ENCODE measurements at places on chromosomes 16 and 17.

GRCh38 chr17:80673152-80673920 is 128.7 kb downstream of the RPTOR start:
- no peak for DNase-seq

DNA sequence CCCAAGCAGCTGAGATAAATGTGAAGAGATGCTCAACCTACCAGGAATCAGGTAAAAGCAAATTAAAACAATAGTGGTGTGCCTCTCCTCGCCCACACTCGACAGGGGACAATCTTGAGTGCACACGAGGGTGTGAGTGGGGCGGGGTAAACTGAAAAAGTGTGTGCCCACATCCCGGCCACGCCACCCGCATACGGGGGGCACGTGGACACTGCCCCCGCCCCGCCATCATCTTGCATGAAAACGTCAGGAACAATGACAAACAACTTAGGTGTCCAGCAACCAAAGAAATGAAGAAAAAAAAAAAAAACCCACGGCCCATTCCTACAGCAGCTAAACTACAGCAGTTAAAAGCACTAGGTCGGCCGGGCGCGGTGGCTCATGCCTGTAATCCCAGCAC is 14.1 kb downstream of the PEMT start:
- no peak for DNase-seq

GRCh38 chr17:10139577-10139976 is 58.8 kb downstream of the GAS7 start:
- no peak for DNase-seq

DNA sequence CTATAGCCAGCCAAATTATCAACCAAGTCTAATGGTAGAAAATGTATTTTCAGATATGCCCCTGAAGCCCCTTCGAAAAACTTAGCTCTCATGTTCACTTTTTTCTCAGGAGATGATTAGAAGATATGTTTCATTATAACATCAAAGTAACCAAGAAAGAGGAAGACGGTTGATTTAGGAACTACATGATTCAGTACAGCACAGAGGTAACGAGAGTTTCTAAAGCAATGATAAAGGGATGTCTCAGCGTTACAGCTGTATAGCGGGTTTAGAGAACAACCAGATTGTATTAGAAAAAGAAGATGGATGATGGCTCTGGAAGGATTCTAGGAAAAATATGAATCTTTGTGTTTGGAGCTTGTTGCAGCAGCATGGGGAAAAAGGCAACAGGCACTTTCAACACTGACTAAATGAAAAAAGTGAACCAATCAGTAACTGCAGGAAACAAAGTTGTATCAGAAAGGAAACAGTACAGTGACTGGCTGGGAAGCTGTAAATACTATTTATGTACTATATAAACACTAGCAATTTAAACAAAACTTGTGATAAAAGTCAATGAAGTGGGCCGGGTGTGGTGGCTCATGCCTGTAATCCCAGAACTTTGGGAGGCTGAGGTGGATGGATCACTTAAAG is 21.5 kb downstream of the MBTD1 start:
- DNase-seq: no peak

DNA sequence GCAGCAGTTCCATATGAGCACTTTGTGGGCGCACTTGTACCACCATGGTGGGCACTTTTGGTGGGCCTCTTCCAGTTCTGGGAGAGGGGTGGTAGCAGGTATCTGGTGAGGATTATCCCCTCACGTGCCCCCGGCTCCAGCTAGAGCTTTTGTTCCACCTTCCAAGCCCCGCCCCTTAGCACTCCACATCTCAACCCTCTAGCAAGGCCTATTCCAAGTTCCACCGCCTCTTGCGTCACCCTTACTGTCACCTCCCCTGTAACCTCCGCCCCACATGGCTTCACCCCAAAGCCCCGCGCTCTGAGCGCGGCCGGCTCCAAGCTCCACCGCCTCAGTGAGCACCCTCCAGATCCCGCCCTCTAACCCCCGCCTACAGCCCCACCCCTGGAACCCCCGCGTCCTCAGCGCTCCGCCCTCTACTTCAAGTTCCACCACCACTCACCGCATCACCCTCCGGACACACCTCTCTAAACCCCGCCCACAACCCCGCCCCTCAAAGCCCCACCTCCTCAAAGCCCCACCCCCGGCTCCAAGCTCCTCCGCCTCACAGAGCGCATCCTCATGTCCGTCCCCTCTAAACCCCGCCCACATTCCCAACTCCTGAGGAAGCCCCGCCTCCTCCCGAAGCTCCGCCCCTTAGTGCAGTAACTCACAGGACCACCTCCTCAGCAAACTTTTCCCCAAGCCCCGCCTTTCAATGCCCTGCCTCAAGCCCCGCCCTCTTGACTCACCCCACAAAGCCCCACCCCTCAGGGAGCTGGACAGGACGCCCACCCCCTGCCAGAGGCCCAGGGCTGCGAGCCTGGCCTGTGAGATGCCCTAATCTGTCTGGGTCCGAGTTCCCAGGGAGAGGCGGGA is 11.1 kb downstream of the SCN4A start:
- peak; percentile 71 for DNase-seq

- DNase-seq: no peak
Measured at GRCh38 chr17:78678222-78678557, 101.0 kb upstream of the DNAH17 start.

GRCh38 chr17:73272906-73273218 is 11.2 kb upstream of the CPSF4L start:
- no peak for DNase-seq

DNA sequence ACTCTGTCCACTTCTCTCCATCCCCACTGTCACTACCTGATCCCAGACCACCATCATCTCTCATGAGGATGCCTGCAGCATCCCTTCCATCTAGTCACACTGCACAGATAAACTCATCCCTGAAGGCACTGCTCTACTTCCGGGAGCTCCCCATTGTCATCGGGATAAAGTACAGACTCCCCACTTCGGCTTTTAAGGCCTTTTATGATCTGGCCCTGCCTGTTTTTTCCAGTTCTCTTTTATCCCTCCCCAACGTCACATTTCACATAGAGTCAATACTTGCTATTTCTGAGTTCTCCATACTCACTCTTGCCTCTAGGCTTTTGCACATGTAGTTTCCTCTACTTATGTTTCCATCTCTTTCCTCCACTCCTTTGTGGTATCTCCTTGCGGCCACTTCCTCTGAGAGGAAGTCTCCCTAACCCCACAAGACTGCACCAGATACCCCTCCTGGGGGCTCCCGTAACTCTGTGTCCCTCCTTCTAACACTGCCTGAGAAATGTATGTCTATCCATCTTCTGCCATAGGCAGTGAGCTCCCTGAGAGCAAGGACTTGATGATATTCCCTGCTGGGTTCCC is 66.9 kb downstream of the COPRS start:
- DNase-seq: no peak

GRCh38 chr16:83068686-83069085 is 441.9 kb downstream of the CDH13 start:
- peak; percentile 69 for DNase-seq

DNA sequence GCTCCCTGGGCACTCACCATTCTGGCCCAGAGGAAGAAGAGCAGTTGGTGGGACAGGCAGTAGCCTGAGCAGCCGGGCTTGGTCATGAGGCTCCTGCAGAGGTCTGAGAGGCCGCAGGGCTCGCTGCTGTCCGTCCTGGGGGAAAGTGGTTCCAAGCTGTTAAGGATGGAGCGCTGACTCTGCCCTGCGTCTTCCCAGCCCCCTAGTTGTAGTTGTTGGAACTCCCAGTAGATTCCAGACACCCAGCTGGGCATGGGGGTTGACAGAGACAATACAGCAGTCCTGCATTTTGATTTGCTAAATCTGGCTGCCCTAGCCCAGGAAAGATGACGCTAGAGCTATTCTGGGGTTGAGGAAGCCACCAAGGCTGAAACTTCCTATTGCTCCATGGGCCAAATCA is 7.3 kb downstream of the C16orf89 start:
- peak; percentile 62 for DNase-seq

GRCh38 chr16:63717806-63718205 is 1404.1 kb downstream of the CDH11 start:
- DNase-seq: no peak

GRCh38 chr16:74439685-74440084 is 18.4 kb upstream of the CLEC18B start:
- DNase-seq: no peak

GRCh38 chr17:72175787-72176515 is 55.1 kb downstream of the SOX9 start:
- DNase-seq: no peak

- DNase-seq: no peak
Measured at GRCh38 chr16:19115148-19116021, 1.6 kb downstream of the ITPRIPL2 start.

GRCh38 chr17:17206913-17207335 is 791 bp upstream of the PLD6 start:
- no peak for DNase-seq

DNA sequence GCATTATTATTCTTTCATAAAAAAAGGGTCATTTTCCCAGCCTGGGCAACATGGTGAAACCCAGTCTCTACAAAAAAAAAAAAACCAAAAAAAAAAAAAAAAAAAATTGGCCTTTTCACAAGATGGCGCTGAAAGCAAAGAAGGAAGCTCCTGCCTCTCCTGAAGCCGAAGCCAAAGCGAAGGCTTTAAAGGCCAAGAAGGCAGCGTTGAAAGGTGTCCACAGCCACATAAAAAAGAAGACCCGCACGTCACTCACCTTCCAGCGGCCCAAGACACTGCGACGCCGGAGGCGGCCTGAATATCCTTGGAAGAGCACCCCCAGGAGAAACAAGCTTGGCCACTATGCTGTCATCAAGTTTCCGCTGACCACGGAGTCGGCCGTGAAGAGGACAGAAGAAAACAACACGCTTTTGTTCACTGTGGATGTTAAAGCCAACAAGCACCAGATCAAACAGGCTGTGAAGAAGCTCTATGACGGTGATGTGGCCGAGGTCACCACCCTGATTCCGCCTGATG is 4.9 kb upstream of the PGAP6 start:
- DNase-seq: peak; percentile 32

- DNase-seq: no peak
Measured at GRCh38 chr16:28300327-28300726, 8.0 kb downstream of the SBK1 start.

DNA sequence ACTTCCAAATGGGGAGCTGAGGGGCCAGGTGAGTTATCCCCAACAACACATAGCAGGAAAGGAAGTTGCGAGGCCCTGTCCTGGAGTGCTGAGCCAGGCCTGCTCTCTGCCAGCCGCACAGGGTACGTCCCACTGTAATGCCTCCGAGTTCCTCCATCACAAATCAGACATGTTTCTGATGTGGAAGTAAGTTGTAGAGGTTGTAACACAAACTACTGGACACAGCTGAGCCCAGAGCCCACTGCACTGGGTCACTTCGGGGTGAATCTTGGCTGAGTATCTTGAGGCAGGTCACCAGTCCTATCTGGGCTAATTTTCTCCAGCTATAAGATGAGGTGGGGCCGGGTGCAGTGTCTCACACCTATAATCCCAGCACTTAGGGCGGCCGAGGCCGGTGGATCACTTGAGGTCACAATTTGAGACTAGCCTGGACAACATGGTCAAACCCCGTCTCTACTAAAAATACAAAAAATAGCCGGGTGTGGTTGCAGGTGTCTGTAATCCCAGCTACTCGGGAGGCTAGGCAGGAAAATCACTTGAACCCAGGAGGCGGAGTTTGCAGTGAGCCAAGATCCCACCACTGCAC is 100.8 kb upstream of the CDH5 start:
- DNase-seq: no peak

- DNase-seq: no peak
Measured at GRCh38 chr17:2730764-2731353, 18.6 kb downstream of the CCDC92B start.

GRCh38 chr17:41801374-41802271 is 10.1 kb downstream of the P3H4 start:
- DNase-seq: peak; percentile 74

GRCh38 chr16:86525696-86526095 is 15.4 kb downstream of the FOXF1 start:
- DNase-seq: no peak

- peak; percentile 94 for DNase-seq
Measured at GRCh38 chr17:28717578-28718332, at the start of gene RAB34. TSS of gene RAB34 (minus strand) at chr17:28717868. CDS start at chr17:28717266, 602 bp downstream.

DNA sequence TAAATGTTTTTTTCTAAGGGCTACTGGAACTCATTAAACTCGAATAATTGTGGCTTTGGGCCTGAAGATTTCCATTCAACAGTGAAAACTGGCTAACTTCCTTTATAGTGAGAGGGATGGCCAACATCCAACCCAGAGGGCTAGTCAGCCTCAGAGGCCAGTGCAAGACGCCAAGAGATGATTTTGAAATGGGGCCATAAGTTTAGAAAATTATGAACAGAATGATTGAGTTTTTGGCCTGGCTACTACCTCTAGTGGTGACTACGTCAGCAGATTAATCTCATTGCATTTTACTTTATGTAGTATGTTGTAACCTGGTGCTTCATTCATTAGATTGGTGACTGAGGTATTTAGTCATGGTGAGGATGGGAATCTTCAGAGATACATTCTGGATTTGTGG is 28.4 kb downstream of the HAPSTR1 start:
- DNase-seq: peak; percentile 86

GRCh38 chr17:35460354-35460851 is 11.8 kb upstream of the SLFN13 start:
- no peak for DNase-seq

- DNase-seq: peak; percentile 44
Measured at GRCh38 chr16:57590654-57591085, 37.8 kb upstream of the ADGRG1 start.

DNA sequence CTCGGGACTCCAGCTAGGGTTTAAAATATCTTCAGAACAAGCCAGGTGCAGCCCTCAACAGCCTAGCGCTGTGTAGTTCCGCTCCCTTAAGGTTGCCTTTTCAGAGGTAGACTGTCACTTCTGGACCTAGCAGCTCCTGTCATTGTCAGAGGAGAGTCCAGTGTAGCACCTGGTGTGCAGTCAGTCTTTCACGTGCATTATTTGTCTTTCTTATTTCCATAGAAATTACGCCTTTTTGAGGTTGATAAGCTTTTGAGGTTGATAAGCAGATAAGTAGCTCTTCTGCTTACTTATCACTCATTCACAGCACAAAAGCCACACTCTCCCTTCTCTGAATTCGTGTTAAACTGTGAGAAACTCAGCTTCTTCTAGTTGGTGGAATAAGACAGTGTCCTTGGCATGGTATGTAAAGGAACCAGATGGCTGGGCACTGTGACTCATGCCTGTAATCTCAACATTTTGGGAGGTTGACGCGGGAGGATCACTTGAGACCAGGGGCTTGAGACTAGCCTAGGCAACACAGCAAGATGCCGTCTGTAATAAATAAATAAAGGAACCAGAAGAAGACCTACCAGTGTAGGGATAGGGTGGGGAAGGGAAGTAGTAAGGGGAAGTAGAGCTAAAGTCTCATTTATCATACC is 10.2 kb downstream of the EEF2K start:
- no peak for DNase-seq

DNA sequence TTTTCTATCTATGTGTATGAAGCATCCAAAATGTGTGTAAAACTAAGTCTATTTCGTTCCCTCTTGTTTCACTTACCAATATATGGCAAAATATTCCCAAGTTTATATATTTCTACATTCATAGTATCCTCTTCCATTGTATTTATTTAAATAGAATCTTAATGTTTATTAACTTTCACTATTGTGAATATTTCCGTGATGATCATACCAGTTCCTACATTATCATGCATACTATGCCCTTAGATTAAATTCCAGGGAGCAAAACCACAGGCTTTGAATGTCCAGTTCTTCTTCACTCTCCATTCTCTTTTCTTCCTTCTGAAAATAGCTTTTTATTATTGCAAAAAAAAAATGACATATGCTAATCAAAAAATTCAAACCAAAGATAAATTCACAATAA is 4.0 kb downstream of the MAP2K6 start:
- DNase-seq: no peak

GRCh38 chr16:1669698-1670097 is 8.4 kb upstream of the JPT2 start:
- no peak for DNase-seq

GRCh38 chr17:40547079-40547784 is 18.0 kb downstream of the CCR7 start:
- DNase-seq: no peak

- no peak for DNase-seq
Measured at GRCh38 chr17:9090641-9091096, 69.4 kb downstream of the NTN1 start.

Data from fibroblast of skin of scalp (primary cell).